ENCODE measurements at places on chromosomes 5 and 9. TPM values are rescaled to one million over a fixed set of nuclear protein-coding genes. Genes with fewer than 3 reads are reported as not detected.

The INSL4 gene
- not detected for total RNA-seq

- DNase-seq: no peak
Observed at GRCh38 chr5:168978015-168978414, 322.9 kb downstream of the SLIT3 start.

The CDH12 gene
- total RNA-seq: not detected

The TYRP1 gene
- total RNA-seq: 2.0 TPM

The RANBP17 gene
- total RNA-seq: 4.8 TPM

DNA sequence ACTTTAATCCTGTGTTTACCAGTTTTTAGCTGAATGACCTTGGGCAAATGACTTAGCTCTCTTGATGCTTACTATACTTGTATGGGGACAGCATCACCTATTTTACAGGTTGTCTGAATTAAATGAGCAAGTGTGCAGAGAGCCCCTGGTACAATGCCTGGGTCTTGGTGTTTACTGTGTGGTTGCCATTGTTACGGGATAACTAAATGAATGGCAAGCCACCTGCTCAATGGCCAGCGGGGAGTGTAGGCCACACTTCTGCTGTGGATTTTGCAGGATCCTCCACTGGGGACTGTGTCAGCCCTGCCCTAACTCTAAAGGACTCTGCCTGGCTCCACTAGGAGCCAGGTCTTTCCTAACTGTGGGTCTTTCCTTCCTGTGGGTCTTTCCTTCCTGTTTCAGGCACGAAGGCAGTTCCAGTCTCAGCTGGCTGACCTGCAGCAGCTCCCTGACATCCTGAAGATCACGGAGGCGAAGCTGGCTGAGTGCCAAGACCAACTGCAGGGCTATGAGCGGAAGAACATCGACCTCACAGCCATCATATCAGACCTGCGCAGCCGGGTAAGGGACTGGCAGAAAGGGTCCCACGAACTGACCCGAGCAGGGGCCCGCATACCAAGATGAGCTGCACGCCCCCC is 10.3 kb upstream of the GLE1 start:
- peak; percentile 88 for DNase-seq

- peak; percentile 46 for DNase-seq
Observed at GRCh38 chr9:9791611-9792010, 821.2 kb downstream of the PTPRD start.

- DNase-seq: no peak
Observed at GRCh38 chr5:109374625-109375024, 35.1 kb downstream of the PJA2 start.

- no peak for DNase-seq
Observed at GRCh38 chr5:139712412-139712811, 64.3 kb downstream of the CXXC5 start.

GRCh38 chr5:55894135-55894534 is 43.0 kb downstream of the IL31RA start:
- no peak for DNase-seq

The CCDC192 gene
- not detected for total RNA-seq

- DNase-seq: no peak
Observed at GRCh38 chr5:176891331-176891958, 7.7 kb downstream of the HK3 start.

DNA sequence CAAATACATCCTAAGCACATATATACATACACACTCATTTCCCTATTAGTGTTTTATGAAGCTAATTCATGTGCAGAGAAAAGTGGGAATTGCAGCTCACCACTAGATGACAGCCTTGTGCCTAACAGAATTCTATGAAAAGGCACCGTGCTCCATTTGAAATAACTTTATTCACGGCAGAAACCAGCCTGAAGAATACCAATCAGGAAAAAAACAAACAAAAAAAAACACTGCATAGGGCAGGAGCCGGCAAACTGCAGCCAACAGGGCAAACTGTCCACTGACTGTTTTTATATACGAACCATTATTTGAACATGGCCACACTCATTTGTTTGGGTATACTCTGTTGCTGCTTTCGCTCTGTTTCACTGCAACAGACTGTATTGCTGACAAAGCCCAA is 33.6 kb downstream of the ERMP1 start:
- DNase-seq: peak; percentile 70

DNA sequence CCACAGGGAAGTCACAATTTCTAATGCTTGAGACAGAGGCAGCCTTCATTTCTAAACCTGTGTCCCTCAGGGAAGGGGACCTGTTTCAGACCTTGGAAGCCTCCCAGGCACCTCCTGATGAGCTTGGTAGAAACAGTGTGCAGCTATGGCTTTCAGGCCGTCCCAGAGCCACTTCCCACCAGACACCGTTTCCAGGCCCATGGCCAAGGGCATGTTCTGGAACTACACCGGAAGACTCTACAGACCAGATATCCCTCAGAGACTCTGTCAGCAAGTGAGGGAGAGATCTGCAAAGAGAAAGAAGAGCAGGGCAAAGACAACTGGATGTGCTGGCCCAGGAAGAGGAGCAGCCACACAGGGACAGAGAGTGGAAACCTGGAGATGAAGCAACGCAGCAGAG is 82.2 kb upstream of the HSPA9 start:
- DNase-seq: peak; percentile 13

GRCh38 chr5:74177961-74178360 is 462.6 kb downstream of the ENC1 start:
- no peak for DNase-seq

The C7 gene
- total RNA-seq: under 0.01 TPM

DNA sequence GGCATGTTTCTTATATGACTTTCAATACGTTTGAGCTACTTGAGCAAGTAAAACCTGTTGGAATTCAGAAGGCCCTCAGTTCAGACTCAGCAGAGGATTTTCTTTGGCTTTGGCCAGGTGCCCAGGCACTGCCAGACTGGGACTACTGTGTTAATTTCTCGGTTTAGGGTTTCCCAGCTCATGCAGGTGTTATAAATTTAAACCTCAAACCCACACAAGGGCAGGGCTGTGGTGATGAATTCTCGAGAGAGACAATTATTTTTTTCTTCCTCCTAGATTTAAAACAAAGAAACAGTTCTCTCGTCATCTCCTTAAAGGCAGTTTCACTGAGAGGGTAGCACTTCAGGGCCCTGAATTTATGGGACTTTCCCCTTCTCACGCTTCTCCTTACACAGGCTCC is 406.0 kb upstream of the PIK3R1 start:
- no peak for DNase-seq

GRCh38 chr5:135106610-135107471 is 72.8 kb upstream of the PITX1 start:
- no peak for DNase-seq

GRCh38 chr9:16030528-16031185 is 477.8 kb downstream of the CCDC171 start:
- DNase-seq: peak; percentile 85

The GABRA6 gene
- total RNA-seq: under 0.01 TPM

Measured in lung microvascular endothelial cell (primary cell).